ENCODE measurements at places on chromosomes 13 and 19.

DNA sequence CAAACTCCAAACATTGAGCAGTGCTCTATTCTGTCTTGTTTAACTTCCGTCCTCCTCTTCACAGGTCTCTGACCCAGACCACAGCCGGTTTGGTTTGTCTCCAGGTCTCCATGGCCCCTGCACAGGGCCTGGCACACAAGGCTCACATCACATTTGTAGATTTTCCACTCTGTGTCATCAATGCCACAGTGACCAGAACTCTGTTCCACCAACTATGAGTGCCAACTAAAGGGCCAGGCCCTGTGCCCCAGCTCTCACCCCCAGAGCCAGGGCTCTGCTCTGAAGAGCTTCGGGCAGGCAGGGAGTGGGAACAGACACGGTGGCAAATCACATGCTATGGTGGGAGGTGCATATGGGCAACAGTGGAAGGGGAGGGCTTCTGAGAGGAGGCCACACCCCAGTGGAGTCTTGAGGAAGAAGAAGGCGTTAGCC is 16.0 kb downstream of the SMG9 start:
- DNase-seq = no peak

DNA sequence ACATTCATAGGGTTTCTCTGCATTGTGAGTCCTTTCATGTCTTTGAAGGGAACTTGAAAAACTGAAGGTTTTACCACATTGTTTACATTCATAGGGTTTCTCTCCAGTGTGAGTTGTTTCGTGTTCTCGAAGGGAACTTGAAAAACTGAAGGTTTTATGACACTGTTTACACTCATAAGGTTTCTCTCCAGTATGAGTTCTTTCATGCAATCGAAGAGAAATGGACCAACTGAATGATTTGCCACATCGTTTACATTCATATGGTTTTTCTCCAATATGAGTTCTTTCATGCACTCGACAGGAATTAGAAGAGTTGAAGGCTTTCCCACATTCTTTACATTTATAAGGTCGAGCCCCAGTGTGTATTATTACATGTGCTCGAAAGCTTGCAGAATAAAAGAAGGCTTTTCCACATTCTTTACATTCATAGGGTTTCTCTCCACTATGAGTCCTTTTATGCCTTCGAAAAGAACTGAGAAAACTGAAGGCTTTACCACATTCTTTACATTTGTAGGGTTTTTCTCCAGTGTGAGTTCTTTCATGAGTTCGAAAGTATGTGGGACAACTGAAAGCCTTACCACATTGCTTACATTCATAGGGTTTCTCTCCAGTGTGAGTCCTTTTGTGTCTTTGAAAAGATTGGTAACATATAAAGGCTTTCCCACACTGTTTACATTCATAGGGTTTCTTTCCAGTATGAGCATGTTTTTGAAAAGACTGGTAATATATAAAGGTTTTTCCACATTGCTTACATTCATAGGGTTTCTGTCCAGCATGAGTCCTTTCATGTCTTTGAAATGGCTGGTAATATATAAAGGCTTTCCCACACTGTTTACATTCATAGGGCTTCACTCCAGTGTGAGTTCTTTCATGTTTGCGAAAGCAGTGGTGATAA is 20.7 kb downstream of the ZNF14 start:
- DNase-seq = no peak

DNA sequence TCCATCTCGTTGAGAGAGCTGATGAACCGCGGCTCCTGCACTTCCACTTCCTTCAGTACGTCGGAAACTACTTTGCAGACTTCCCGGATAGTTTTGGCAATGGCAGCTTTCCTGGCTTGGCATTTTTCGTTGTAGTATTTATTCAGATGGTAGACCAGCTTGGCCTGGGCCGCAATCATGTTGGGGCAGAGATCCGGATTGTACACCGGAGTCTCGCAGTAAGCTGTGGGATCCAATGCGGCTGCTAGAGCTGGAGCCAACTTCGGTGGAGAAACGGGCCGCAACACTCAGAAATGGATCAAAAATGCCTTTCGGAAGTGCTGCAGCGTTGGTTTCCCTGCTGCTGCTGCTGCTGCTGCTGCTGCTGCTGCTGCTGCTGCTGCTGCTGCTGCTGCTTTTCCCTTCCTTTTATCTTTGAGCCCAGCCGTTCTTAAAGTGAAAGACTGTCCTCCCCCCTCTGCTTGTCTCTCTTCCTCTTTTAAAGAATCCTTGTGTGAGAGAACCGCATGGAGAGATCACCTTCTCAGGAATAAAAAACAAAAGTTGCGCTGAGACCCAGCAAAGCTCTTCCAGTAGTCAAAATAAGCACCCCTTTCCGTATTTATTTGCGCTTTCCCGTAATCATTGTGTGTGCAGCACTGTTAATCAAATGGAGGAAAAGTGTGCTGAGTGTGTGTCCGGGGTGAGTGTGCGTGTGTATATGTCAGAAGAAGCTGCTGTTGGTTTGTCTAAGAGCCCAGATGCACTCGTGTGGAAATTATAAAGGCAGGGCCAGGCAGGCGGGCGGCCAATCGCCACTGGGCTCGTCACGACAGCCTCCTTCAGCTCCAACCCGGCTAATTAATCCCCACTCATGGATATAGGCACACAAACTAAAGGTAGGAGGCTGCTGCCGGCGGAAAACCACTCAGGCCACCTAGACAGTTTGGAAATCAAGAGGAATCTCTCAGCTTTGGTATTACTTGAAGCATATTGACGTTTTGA is at the start of gene MAB21L1:
Gene MAB21L1 (minus strand): TSS at position 730 of the 984 bp plus-strand sequence. CDS start 551 bp downstream, at position 179.
- DNase-seq = no peak

- DNase-seq = no peak
Observed at GRCh38 chr13:43697323-43697722, 89.4 kb downstream of the ENOX1 start.

- no peak for DNase-seq
Observed at GRCh38 chr19:21587117-21587461, 81.7 kb downstream of the ZNF429 start.

DNA sequence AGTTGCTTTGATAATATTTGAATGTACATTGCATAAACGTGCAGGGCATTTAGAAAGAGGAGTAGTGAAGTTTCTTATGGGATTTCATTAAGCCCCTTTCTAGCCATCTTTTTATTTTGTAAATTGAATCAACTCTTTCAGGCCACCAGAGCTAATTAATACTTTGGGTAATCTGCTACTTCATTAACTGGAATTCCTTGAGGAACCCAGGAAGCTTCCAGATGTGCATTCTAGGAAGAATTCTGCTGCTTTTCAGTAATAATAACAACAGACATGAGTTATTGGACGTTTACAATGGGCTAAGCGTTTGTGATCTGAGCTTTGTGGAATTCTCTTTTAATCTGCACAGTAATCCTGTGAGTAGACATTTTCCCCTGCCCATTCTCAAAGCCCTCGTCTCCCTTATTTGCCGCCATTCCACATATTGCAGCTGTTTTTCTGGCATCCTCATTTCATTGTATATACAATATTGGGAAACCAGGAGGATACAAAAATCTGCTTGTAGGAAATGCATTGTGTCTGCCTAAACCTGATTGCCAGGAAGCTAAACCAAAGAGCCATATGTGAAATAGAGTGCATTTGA is 103.9 kb downstream of the HS6ST3 start:
- DNase-seq = no peak

GRCh38 chr19:6958791-6959190 is 62.4 kb downstream of the MBD3L2B start:
- DNase-seq = no peak

- DNase-seq = no peak
Observed at GRCh38 chr19:17615889-17616685, 60.6 kb downstream of the COLGALT1 start.

DNA sequence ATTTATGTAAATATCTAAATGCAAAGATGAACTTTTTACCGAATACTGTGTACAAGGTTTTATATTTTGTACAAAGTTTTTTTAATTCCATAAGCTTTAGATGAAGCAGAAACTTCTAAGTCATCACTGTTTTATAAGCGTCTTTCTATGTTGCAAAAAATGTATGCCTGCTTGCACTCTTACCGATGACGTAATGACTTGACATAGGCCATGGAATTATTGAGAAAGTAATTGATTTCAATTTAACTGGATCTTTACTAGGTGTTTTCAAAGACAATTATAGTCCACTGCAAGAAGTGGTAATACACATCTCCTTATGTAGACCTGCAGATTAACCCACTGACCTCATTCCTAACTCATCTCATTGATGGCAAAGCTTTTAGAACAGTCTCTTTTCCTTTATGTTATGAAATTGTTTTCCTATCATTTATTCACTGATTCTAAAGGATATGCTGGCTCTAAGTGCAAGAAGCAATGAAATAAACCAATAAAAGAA is 10.4 kb downstream of the DACH1 start:
- no peak for DNase-seq

GRCh38 chr19:7545904-7546303 is 10.4 kb downstream of the PNPLA6 start:
- no peak for DNase-seq

GRCh38 chr13:96294930-96295881 is 205.3 kb downstream of the HS6ST3 start:
- DNase-seq = no peak

DNA sequence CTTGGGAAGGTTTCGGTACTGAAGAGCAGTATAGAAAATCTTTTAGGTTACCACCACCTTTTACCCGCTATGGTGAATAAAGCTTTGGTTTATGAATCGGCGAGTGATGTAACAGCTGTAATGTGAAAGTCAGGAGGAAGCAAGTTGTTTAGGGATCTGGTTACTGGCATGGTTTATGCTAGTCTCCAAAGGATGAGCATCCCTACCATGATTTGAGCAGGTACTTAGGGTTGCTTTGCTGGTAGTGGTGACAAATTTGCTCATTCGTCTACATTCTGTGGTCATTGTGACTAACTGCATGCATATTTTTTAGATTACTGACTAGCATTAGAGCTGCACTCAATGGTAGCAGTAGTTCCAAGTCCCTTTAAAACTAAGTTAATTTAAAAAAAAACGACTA is 104.1 kb downstream of the FRY start:
- no peak for DNase-seq

- DNase-seq = no peak
Observed at GRCh38 chr13:24083141-24083540, 77.4 kb upstream of the SPATA13 start.

DNA sequence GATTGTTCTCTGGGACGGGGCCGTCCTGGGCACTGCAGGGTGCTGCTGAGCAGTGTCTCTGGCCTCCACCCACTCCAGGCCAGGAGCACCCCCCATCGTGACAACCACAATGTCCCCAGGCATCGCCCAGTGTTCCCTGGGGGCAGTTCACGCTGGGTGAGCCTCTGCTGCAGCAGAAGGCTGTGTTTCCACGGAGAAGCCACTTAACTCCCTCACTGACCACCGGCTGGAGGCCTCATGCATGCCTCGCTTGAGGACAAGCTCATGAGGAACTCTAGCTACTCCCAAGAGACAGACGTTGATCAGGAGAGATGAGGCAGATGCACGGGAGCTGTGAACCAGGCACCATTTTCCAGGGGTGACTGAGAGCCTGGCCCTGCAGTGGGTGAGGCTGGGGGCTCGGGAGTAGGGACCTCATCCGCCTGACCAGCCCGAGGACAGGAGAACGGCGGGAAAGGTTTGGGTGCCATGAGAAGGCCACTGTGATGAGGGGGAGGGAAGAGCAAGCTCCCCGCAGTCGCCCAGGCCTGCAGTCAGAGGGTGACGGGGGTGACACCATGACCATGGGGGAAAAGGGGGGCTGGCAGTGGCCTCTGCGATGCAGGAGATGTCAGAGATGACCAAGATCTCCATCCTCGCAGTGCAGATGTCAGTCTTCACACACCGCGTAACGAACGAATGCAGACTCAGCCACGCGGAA is 5.1 kb downstream of the SLC39A3 start:
- DNase-seq = no peak

DNA sequence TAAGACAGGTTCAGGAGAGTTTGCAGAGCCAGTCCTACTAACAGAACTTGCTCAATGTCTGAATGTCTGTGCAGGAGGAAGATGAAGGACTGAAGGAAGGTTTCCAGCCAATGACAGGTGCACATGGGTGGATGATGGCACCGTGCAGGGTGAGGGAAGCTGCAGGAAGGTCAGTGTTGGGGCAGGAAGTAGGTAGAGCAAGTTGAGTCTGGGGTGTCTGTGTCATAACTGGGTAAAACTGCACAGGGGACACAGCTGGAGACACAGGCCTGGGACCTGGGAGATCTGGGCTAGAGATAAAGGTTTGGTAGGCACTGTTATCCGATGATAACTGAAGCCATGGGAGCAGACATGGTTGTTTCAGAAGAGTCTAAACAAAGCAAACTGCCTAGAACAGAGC is 116.9 kb downstream of the USP12 start:
- no peak for DNase-seq

- DNase-seq = no peak
Observed at GRCh38 chr19:58227964-58228584, 640 bp upstream of the ZNF544 start.

DNA sequence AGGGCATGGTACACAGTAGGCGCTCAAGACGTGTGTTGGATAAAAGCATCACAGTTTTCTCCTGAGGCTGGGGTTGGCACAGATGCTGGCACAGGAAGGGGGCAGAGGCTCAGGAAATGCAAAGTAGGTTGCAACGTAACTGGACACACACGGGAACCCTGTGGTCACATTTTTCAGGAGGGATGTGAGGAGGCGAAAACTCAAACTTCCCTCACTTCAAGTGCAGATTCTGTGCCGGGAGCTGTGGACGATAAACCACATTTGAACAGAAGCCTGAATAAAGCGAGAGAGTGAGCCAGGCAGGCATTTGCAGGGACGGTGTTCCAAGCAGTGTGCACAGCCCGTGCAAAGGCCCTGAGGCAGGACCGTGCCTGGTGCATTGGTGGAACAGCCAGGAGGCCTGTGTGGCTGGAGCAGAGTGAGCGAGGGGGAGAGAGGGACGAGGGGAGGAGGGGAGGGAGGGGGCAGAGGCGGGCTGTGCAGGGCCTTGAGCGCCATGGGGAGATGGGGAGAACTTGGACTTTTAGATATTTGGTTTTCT is 40.3 kb downstream of the NFIC start:
- no peak for DNase-seq

- DNase-seq = no peak
Observed at GRCh38 chr19:51091126-51091525, 8.4 kb upstream of the KLK14 start.

DNA sequence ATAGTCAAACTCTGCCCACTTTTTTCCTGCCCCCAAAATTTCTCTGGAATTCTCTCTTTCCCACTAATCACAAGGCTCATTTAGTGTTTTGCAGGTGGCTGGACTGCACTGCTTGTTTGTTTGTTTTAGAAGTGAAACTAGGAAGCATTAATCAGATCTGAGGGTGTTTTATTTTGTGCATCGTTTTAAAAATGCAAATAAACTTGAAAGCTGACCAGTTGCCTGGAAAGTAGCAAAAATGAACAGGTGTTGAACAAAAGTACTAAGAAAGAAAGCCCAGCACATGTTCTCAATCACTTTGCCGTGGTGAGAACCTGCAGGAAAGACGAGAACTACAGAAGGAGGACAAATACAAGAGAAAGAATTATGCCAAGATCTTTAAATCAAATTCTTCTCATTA is 365.5 kb downstream of the PCDH9 start:
- no peak for DNase-seq

Measured in NCI-H226 (cell line).